Spinal cord (tissue), 10 donors: ENCODE measurements at places on chromosomes 5 and 9. TPM values are rescaled to one million over a fixed set of nuclear protein-coding genes. Genes with fewer than 3 reads are reported as not detected.

SLCO6A1 gene
- total RNA-seq, result not detected

GRCh38 chr5:121867403-121867802 is 15.7 kb downstream of the FTMT start:
- DNase-seq, result no peak

LCN10 gene
- not detected for total RNA-seq

SPACA9 gene
- 3.4 TPM for total RNA-seq

RASEF gene
- total RNA-seq, result 3.3 TPM
